ENCODE measurements at places on chromosomes 3 and 15.
A peak's percentile ranks its signal among the peaks of the same experiment; 100 is the strongest.

GRCh38 chr3:105752791-105753415 lies 115.9 kb downstream of the CBLB start:
- DNase-seq = no peak

GRCh38 chr3:128969993-128970739 lies 23.7 kb downstream of the CFAP92 start:
- DNase-seq = peak; percentile 46

GRCh38 chr3:10926811-10927521 lies 65.6 kb upstream of the SLC6A1 start:
- DNase-seq = no peak

DNA sequence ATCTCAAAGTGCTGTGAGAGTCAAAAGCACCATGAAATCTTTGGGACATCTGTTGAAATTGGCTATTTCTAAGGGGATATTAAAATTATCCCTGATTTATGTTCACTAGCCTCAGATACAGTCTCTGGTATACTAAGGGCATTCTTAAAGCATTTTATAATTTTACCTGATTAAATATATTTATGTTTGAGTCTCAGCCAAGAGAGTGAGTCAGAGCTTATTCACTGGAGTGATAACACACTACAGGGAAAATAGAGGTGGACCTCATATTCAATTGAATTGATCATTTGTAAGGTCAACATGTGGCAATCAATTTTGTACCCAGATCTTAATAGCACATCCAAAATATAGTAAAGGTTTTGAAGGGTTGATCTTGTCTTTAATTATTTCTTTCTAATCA lies 733.6 kb downstream of the EPHA3 start:
- DNase-seq = no peak

DNA sequence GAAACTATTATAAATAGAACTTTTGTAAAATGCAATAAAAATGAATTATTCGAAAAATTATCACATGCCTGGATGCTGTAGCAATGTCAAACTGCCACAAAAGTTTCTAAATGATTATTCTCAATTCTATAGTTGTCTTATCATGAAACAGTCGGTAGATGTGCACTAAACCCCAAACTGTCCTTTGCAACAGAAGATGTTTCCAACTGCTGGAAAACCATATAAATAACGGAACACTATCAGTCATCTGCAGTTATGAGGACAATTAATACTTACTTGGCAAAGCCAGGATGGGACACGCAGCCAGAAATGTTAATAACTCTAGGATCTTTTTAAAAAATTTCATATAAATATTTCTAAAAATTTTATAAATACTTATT lies 17.5 kb downstream of the EMC4 start:
- no peak for DNase-seq

GRCh38 chr3:79884354-79884753 lies 116.6 kb upstream of the ROBO1 start:
- DNase-seq = no peak

GRCh38 chr3:138119423-138119766 lies 4.0 kb upstream of the DZIP1L start:
- DNase-seq = no peak

GRCh38 chr3:16728770-16729745 lies 123.8 kb upstream of the DAZL start:
- DNase-seq = no peak

- no peak for DNase-seq
Measured at GRCh38 chr15:60399931-60400330, 2.1 kb upstream of the ANXA2 start.

DNA sequence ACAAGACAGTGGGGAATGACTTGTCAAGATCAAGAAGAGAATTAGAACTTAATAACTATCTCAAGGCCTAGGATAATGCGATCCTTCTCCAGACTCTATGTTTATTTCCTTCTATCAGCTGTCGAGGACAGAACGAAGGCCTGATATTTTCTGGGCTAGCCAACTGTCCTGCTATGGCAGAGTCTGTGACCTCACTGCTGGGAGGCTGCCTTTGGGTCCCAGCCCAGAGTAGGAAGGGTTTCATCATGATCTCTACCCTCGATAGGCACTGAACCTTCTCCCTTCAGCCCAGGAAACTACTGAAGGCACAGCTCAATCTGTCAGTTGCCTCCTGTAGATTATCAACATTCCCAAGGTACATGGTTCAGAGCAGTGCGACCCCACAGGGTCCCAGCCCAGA lies 237.2 kb downstream of the ATP8B4 start:
- DNase-seq = no peak

- no peak for DNase-seq
Measured at GRCh38 chr15:38857814-38858213, 293.2 kb upstream of the RASGRP1 start.

DNA sequence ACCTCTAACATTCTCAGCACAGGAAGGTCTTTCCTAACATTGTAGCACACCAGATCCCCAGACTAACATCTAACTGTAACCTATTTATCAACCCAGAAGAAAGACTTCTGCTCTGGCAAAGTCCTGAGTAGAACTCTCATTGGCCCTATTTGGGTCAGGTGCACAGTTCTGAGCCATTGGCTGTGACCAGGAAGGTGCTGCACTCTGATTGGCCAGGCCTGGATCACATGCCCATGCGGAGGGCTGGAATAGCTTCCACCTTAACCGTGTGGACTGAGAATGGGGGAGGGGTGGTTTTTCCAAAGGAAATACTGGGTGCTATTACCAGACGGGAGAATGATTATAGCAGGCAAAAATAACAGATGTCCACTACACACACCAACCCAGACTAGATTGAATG lies 11.5 kb downstream of the FEZF2 start:
- no peak for DNase-seq

GRCh38 chr3:20056725-20057611 lies 16.7 kb downstream of the KAT2B start:
- no peak for DNase-seq

GRCh38 chr3:171200052-171200749 lies 173.7 kb upstream of the SLC2A2 start:
- DNase-seq = no peak

GRCh38 chr15:70406617-70407335 lies 309.1 kb upstream of the TLE3 start:
- DNase-seq = no peak

- no peak for DNase-seq
Measured at GRCh38 chr3:133209871-133210550, 171.8 kb downstream of the TMEM108 start.

- DNase-seq = no peak
Measured at GRCh38 chr15:73631915-73632669, 1.1 kb downstream of the NPTN start.

- DNase-seq = no peak
Measured at GRCh38 chr3:27639271-27639670, 82.9 kb downstream of the EOMES start.

GRCh38 chr3:30495172-30496065 lies 111.0 kb upstream of the TGFBR2 start:
- no peak for DNase-seq

- no peak for DNase-seq
Measured at GRCh38 chr3:15989419-15989818, 185.1 kb upstream of the GALNT15 start.
